ENCODE measurements at places on chromosomes 7 and 10.

- DNase-seq, result no peak
These were observed 154.8 kb downstream of the CAMK1D start for GRCh38 chr10:12504176-12504575.

DNA sequence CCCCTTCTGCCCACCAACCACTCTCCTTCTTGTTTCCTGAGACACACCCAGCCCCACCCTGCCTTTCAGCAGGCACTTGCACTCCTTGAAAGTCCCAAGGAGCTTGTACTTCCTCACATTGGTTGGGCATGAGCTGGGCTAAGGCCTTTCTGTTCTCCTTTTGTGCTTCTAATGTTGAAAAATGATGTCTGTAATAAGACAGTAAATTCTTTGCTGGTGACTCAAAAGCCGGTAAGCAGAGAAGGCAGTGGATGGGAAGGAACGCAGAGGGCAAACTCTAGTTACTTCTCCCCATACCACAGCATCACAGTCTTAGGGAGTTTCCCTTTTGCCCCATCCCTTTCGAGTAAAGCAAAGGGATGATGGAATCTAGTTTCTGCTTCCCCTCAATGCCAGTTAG lies 185.6 kb downstream of the PLXNA4 start:
- no peak for DNase-seq

GRCh38 chr7:124698964-124699363 lies 66.6 kb downstream of the GPR37 start:
- DNase-seq, result no peak

GRCh38 chr10:86401588-86402282 lies 35.1 kb upstream of the GRID1 start:
- no peak for DNase-seq

- DNase-seq, result no peak
These were observed 42.0 kb downstream of the PRPS1L1 start for GRCh38 chr7:17985473-17986239.

DNA sequence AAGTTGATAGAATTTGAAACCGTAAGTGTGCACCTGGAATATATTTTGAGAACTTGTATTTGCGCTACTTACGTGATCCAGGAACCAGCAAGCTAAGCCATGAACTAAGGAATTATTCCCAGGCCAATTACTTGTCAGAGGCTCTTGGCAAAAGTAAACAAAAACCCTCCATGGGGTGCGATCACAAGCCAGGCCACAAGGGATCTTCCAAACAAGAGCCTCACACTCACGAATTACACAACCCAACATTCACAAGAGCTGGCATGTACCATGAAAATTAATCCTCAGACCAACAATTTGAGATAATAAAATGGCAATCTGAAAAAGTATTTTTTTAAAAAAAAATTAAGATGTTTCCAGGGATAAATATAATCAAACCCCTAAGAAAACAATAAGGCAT lies 467.0 kb upstream of the AKR1E2 start:
- no peak for DNase-seq

- DNase-seq, result no peak
These were observed 53.9 kb upstream of the LYZL2 start for GRCh38 chr10:30683496-30683895.

- no peak for DNase-seq
These were observed 18.2 kb upstream of the INMT start for GRCh38 chr7:30733691-30734090.

GRCh38 chr7:79064187-79064823 lies 389.2 kb downstream of the MAGI2 start:
- DNase-seq, result no peak

- no peak for DNase-seq
These were observed 18.5 kb downstream of the UBTD1 start for GRCh38 chr10:97517096-97517750.

DNA sequence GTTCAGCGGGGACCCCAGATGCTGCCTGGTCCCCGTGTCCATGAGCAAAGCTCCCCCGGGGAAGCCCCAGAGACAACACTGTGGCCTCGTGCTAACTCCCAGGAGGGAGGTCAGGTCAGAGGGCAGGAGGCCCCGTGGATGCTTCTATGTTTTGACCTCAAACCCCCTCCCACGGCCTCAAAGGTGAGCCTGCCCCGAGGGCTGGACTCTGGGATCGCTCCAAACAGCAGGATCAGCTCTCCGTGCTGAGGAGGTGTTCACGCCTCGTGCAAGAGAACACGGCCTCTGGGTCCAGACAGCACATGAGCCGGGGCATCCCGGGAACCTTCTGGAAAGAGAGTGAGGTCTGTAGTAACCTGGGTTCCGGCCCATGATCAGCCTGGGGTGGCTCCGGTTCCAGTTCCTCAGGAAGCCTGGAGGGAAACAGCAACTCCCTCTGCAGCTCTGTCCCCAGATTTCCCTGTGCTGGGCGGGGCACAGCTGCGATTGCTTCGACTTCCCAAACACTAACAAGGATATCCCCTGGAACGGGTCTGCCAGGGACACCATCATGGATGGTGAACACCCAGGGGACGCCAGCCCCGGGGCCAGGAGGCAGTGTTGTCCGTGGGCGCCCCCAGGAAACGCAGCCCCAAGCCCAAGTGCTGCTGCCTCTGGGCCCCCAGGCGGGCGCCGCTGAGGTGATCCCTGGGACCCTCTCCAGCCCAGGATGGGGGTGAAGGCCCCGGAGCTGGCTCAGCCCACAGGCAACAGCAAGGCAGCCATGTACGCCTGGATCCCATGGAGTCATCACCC lies 18.0 kb upstream of the INPP5A start:
- no peak for DNase-seq

GRCh38 chr10:128485701-128486235 lies 359.5 kb upstream of the MKI67 start:
- DNase-seq, result no peak

DNA sequence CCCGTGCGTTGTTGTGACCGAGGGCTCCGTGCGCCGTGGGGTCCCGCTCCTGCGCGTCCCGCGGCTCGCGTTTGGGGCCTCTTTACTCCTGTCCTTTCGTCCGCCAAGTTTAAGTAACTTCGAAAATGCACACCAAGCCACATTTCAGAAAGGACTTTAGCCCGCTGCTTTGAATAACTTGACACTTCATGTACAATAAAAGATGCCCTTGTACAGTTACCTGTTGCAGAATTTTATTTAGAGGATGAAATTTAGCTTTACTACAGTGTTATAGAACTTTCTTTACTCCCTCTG lies 459 bp downstream of the SUGCT start:
- no peak for DNase-seq

DNA sequence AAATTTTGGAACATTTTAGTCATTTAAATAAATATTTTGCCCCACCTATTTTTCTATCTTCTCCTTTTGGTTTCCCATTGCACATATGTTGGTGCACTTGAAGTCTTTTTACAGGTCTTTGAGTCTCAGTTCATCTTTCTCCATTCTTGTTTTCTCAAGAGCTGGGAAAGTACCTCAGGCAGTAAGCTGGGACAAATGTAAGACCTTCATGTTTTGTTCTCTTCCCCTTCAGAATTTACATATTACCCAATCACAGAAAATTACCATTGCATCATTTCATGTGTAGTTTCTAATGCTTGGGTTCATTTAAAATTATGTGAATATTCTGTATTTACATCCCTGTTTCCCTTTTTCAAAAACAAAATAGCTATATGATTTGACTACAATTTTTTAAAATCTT lies 1150.0 kb upstream of the POT1 start:
- DNase-seq, result no peak

Measured in COR-L47 (cell line).